Activated CD8-positive, alpha-beta memory T cell treated with anti-CD3 and anti-CD28 coated beads for 1 hour (primary cell): ENCODE measurements at places on chromosomes 5 and 9.

DNA sequence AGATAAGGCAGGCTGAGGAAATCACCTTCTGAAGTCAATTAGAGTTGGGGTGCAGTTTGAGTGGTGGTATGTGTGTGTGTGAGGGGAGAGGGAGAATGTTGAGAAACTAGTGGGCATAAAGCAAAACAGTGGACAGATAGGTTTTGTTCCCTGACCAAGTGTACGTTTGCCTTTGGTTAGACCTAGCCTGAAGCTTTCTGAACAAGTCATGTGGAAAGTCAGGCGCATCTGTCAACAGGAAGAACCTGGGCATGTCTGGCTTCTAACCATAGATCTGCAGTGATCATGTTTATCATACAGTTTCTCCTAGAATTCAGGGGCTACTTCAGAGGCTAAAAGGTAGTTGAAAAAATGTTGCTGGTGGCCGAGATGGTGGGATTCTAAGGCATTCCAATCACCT, 143.2 kb upstream of the PCA3 start:
- DNase-seq, result no peak

GRCh38 chr9:128159522-128159783, 612 bp upstream of the BBLN start:
- no peak for DNase-seq

DNA sequence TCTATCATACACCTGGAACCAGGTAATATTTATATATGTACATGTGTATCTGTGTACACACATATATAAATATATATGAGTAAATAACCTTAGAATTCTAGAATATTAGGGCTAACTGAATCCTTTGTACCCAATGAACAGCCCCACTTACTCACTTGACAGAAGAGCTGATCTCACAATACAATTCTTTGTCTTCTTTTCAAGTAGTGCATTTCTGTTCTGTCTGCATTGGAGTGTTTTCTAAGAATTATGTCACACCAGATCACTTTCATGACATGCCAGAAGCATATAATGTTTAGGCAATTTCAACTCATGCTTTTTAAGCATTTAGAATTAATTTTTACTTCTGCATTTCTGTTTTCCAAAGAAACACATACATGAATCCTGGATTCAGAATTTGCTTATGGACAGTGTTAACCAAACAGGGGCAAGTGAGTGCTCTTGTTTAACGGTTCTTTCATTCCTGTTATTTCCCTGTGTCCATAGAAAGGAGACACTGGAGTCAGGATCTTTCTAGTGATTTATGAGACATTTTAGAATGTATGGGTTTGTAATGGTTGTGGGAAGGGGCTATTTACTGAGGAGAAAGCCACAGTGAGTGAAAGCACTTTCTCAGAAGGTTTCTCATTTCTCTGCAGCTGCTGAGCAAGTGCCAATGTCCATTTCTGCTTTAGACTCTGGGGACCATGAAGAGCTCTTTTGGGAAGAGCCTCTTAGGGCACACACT, 123.2 kb downstream of the RMI1 start:
- no peak for DNase-seq

- no peak for DNase-seq
These were observed 19.1 kb downstream of the AUH start for GRCh38 chr9:91342575-91342974.

GRCh38 chr9:71704796-71705195, 63.5 kb downstream of the CEMIP2 start:
- DNase-seq, result no peak

DNA sequence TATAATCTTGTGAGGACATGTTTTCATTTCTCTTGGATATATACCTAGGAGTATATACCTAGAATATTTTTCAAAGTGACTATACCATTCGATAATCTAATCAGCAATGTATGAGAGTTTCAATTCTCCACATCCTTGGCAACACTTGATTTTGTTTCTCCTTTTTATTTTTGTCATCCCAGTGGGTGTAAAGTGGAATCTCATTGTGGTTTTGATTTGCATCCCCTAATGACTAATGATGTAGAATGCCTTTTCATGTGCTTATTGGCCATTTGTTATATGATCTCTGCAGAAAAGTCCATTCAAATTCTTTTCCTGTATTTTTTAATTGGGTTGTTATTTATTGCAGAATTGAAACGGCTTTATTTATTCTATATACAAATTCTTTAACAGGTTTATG, 15.2 kb downstream of the ZCCHC9 start:
- no peak for DNase-seq

DNA sequence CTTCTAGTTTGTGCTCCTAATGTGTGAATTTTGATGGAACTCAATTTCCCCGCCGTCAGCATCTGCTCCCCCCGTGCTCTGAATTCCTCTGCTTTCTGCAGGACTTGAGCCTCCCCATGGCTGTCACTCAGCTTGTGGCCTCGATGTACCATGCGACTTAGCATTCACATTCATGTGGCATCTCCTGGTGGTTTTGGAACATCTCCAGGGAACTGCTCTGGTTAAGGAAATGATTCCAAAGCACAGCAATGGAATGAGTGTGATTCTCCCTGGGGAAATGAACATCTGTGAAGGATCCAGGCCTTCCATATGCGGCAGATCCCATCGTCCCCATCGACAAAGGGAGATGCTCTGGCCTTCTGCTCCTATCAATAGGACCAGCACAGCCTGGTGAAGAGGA, 119.0 kb downstream of the ENTREP1 start:
- no peak for DNase-seq
